ENCODE measurements at places on chromosomes 6 and 20.

DNA sequence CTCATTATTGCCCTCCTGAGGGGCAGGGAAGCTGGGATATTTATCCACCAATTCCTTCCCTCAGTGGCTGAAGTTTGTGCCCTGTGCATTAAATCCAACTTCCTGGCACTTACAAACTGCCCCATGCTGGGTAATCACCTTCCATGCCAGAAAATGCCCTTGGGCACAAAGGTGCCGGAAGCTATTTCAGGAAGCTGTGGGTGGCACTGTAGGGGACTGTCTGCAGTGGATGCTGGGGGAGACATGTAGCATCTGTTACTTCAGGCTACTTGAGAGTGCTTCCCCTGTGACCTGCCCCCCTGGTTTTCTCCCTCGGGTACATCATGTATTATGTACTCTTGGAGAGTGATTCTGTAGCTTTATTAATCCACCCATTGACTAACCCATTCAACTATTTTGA, 24.7 kb upstream of the RALGAPA2 start:
- DNase-seq: no peak

DNA sequence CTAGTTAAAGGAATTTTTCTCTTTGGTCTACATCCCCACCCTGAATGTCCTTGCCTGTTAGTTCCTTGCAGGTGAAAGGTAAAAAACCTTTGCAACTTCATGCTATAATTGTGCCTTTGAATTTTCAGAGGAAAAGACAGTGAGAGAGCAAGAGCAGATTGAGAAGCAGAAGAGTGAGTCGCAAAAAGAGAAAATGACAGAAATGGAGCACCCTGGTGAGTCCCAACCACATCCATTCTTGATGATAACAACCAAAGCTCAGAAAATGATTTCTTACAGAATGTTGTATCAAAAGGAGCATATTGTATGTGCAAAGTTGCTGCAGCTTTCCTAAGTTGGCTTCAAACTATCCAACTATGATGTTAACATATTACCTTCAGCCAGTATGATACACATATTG, 165.2 kb upstream of the CENPW start:
- no peak for DNase-seq

DNA sequence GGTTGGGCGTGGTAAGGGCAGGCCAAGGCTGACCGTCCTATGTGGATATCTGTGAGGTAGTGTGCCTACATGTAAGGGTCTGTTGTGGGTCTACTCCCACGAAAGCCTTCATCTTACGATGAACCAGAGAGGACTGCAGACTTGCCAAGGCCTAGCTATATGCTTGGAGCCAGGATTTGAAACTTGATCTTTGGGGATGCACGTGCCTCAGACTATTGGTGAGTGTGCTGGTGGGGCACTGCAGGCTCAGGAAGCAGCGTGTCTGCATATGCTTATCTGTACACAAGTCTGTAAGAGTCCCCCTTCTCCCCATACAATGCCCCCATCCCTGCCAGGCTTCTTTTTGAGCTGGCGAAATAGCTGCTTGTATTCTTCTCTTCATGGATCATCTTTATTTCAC, 17.9 kb downstream of the PLCG1 start:
- DNase-seq: no peak

DNA sequence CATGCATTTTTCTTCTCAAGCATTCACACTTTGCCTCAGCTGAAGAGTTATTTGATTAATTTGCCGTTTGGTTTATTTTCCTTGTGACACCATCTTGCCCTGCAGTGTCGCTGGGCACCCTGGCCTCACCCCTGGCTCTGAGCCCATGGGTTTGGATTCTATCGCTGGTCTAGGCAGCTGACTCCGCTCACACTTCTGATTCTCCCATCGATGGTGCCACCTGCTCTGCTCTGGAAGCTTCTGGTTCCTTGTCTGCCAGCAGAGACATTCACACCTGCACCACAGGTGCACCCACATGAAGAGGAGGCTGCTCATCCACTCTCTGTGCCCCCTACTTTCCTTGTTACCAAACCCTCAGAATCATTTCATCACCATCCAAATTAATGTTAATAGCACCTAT, 291.6 kb upstream of the CDH4 start:
- no peak for DNase-seq

DNA sequence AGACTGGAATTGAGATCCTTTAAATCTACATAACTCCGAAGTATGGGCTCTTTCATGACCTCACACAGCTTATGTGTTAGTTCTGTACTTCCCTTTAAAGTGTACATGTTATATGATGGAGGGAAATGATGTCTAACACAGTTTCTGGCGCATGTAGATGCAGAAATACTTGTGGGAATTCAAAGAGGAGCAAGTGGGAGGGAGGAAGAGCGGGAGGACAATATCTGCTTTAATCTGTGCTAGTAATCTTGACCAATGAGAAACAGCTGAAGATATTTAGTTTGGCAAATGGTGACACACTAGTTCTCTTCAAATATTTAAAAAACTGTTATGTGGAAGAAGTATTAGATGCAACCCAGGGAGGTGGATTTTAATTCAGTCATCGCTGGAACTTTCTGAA, 62.9 kb upstream of the PLEKHG1 start:
- no peak for DNase-seq

DNA sequence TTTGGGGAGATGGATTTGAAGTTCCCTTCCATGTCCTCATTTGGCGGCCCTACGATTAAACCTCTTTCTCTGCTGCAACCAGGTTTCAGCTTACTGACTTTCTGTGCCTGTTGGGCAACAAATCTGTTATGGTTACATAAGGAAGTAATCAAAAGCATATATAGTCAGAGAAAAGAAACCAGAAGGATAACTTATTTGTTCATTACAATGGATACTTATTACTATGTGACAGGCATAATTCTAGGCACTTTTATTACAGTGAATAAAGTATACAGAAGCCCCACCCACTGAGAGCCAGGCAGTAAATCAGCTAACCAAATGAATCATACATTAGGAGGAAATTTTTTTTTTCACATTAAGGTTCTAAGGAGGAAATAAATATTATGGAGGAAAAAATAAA, 9.6 kb upstream of the TRIM31 start:
- no peak for DNase-seq
